GM04503 (cell line): ENCODE measurements at places on chromosomes 1 and 21.

DNA sequence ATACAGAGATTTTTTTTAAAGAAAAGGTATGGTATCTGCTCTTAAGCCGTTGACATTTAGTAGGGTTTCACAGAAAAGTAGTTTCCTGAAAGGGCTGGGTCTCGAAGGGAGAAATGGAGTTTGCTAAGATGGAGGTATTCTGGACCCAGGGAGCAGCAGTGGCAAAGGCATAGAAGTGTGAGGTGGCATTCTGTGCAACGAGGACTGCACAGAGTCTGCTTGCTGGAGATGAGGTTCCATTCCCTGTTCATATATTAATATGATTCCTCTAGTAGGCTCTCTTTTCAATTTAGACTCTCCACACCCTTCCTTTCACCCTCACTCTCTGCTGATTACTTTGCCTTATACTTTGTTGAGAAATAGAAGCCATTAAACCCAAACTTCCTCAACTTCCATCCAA lies 38.5 kb upstream of the PODN start:
- no peak for DNase-seq

- DNase-seq, result peak; percentile 51
Measured at GRCh38 chr21:27171707-27172106, 204.8 kb upstream of the ADAMTS5 start.

GRCh38 chr1:23936481-23937176 lies 23.0 kb upstream of the PNRC2 start:
- DNase-seq, result no peak

GRCh38 chr1:19437891-19438294 lies 47.4 kb downstream of the CAPZB start:
- no peak for DNase-seq

GRCh38 chr1:164446020-164446419 lies 113.0 kb upstream of the PBX1 start:
- DNase-seq, result no peak

DNA sequence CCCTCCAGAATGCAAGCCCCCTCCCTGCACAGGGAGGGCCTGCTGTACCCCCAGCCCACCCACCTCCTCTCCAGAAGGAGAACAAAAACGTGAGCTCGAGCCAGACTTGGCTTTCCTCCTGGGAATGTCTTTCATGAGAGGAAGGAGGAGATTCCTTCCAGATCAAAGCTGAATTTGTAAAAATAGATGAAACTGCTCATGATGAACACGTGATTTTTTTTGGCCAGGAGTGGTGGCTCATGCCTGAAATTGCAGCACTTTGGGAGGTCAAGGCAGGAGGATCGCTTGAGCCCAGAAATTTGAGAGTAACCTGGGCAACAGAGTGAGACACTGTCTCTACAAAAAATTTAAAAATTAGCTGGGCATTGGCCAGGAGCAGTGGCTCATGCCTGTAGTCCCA lies 21.8 kb downstream of the GPR157 start:
- no peak for DNase-seq
